ENCODE measurements at places on chromosomes 4 and X.

GRCh38 chr4:22416403-22416802 lies 99.5 kb downstream of the ADGRA3 start:
- DNase-seq: no peak

- DNase-seq: no peak
Observed at GRCh38 chrX:108412783-108413182, 25.4 kb downstream of the COL4A6 start.

- no peak for DNase-seq
Observed at GRCh38 chrX:22665818-22666217, 333.9 kb upstream of the DDX53 start.

GRCh38 chr4:153238135-153238919 lies 34.1 kb downstream of the TRIM2 start:
- no peak for DNase-seq

- no peak for DNase-seq
Observed at GRCh38 chr4:23909671-23910070, 19.8 kb upstream of the PPARGC1A start.

DNA sequence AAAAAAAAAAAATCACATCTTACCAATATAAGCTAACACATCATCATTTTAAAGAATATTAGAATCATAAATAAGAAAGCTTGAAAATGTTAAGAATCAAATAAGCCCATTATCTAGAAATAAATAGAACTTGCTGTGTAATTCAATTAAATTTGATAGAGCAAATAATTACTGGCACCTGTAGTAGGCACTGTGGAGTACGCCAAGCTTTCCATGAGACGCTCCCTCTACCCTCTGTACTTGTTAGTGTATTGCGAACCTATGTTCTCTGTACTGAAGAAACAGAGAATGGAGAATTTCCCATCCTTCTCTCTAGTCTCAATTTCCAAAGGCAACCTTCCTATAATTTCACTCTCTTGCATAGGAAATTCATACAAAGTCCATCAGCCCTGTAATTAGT lies 61.7 kb upstream of the HAND2 start:
- DNase-seq: no peak

GRCh38 chrX:2632533-2633504 lies 58.3 kb upstream of the CD99 start:
- no peak for DNase-seq

GRCh38 chr4:165380805-165381204 lies 2.0 kb downstream of the CPE start:
- no peak for DNase-seq

DNA sequence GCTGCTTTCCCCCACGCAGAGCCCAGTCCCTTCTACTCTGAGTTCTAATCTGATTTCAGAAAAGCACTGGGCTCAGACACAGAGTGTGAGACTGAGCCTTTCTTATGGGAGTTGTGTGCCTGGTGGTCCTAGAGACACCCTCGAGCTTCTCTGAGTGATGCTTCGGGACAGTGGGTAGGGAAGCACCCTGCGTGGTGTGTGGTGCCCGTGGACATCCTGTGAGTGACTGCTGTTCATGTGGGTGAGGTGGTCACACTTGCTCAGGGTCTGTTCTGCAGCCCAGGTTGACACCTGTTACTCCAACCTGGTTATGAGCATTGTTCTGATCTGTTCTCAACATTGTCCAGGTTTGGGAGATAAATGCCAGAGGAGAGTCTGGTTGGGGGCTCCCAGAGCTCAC lies 6.1 kb downstream of the GPR78 start:
- no peak for DNase-seq

- DNase-seq: no peak
Observed at GRCh38 chrX:46626566-46626965, 53.0 kb downstream of the CHST7 start.

DNA sequence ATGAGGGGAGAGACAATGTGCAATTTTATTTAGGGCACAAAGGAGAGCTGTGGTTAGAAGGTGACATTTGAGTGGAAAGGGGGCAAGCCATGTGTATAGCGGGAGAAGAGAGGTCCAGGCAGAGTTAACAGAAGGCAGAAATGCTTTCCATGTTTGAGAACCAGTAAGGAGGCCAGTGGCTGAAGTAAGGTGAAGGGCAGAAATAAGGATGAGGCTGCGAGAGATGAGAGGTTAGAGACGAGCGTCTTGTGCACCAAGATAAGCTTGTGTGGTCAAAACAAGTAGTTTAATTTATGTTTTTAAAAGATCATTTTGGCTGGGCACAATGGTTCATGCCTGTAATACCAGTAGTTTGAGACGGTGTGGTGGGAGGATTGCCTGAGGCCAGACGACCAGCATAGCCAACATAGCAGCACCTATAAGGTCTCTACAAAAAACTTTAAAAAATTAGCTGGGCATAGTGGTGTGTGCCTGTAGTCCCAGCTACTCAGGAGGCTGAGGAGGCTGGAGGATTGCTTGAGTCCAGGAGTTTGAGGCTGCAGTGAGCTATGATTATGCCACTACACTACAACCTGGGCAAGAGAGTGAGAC lies 8.5 kb downstream of the HTT start:
- no peak for DNase-seq

DNA sequence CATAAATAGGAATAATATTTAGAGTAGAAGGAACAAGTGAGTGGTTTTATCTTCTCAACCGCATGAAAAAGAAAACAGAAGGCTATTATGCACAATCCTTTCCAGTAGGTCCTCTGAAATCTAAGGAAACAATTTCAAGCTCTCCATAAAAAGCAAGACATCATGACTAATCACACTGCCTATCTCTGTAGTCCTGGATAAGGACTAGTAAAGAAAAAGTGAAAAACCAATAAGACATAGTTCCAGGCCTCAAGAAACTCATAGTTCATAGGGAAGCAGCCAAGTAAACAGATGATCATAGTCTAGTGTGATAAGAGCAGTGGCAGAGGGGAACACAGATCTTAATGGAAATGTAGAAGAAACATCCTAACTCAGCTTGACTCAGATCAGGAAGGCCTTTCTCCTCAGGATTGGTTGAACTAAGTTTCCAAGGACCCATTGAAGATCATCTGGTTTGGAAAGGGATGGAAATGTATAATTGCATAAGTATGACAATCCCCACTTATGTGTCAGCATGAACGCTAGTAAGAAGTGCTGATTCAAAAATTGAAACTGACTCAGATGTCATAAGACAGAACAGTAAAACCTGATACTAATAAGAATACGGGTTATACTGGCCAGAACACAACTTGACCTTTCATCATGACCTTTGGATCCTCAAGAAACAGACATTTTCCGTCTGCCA lies 155.3 kb downstream of the GRIA3 start:
- no peak for DNase-seq

GRCh38 chr4:47643845-47644244 lies 158.8 kb downstream of the ATP10D start:
- DNase-seq: no peak

- DNase-seq: no peak
Observed at GRCh38 chr4:40289366-40290188, 45.6 kb upstream of the CHRNA9 start.

GRCh38 chr4:32462944-32463343 lies 1742.8 kb downstream of the PCDH7 start:
- no peak for DNase-seq

GRCh38 chr4:171067422-171067821 lies 745.8 kb upstream of the GALNTL6 start:
- no peak for DNase-seq

GRCh38 chr4:67448621-67449020 lies 96.7 kb downstream of the CENPC start:
- DNase-seq: no peak

- no peak for DNase-seq
Observed at GRCh38 chr4:26020881-26021280, 106.9 kb downstream of the SMIM20 start.

- no peak for DNase-seq
Observed at GRCh38 chr4:83692028-83692427, 156.1 kb downstream of the GPAT3 start.

- no peak for DNase-seq
Observed at GRCh38 chr4:123555807-123556273, 159.2 kb downstream of the SPRY1 start.

DNA sequence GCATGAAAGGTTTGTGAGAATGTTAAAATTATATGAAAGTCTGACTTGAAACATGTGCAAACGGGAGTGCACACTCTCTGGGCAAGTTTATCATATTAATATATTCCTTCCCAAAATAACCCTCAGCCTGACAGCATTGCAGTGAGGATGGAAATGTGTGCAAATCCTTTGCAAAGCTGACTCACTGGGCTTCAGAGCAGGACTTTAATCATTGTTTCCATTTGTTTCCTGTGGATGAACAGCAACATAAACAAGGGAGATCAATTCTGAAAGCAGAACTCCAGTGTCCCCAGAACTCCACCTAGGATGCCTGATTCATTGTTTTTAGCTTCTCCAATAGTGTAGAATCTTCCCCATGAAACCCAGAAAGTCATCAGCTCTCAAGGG lies 32.9 kb downstream of the SLC2A9 start:
- DNase-seq: no peak

- no peak for DNase-seq
Observed at GRCh38 chrX:22389556-22390179, 117.0 kb downstream of the CBLL2 start.

DNA sequence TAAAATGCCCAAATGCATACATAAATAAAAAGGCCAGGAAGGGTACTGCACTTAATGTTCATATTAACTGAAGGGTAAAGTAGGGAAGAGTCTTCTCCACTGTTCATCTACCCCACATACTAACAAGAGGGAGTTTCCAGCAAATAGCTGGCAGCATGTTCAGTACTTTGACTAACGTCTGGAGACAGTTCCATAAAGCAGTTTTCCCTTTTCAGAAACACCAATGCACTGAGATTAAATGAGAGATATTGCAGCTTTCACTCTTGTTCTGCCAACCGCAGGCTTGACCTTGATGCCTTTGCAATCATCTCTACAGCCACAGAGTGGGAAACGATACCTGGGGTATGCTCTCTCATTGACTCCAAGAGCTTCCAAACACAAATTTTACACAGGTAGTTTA lies 2123.1 kb upstream of the TENM3 start:
- DNase-seq: no peak

GRCh38 chr4:100895556-100896197 lies 377.9 kb upstream of the EMCN start:
- DNase-seq: no peak

DNA sequence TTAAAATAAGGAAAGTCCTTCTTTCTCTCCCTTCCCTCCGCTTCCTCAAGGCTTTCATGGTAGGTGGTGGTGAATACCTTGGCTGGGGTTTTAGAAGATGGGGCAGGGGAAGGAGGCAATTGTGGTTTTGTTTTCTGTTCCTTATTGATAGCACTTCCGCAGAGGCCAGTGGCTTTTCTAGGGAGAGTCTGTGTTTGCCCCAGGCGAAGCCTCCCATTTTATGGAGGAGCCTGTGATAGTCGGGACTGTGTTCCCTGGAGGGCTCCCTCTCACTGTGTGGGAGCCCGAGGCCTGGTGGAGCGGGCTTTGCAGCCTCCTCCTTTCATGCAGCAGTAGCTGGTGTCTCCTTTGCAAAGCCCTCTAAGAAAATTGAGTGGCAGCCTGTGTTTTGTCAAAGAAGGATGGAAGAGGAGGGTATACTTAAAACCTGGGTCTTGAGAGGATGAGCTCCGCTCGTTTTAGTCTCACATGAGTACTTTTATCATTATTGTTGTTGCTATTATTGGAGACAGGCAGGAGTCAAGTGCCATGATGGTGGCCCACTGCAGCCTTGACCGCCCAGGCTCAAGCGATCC lies 29.8 kb upstream of the STOX2 start:
- no peak for DNase-seq

DNA sequence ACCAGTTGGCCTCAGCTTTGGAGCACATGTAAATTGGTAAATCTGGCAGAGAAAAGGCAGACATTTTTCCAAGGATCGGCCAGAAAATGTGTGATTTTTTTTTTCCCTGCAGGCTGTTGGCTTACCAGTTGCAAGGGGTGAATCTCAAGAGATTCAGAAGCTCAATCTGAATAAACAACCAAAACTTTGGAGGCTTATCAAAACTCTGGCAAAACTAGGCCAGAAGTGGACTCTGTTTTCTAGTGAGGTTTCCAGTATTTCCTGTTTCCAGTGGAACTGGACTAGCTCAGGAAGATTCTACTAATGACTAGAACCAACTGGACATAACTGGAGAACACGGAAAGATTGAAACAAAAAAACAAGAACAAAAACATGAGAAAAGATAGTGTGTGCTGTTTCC lies 191.3 kb downstream of the SMIM20 start:
- DNase-seq: no peak

DNA sequence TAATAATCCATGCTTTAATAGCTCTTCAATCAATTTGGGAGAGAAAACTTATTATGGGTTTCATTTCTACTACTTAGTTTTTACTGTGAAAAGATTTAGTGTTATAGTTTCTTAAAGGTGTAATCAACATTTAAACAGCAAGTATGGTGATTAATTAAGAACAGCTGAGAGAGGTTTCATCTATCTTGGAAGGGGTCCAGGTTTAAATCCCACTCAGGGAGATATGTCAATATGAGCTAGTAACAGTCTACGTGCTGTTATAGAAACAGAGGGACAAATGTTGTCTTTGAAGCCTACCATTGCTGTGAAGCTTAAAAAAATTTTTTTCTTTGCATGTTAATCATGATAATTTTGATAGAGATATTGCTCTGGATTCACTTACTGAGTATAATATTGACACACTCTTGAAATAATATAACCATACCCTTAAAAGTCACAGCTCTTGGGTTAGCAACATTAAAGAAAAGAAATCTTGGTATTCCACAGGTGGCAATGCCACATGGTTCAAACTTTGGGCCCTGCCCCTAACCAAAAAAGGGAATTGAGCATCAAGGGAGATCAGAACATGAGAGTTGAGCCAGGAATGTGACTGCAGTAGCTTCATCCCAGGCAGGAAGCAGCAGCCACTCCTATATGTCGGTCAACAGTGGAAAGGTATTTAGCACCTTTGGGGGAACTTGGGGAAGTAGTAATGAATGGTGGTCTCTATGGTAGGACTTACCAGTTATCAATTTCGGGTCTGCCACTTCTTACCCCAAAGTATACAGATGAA lies 107.8 kb downstream of the ANK2 start:
- DNase-seq: no peak

- no peak for DNase-seq
Observed at GRCh38 chrX:38634665-38635064, 73.3 kb downstream of the TSPAN7 start.

GRCh38 chr4:158444621-158445020 lies 77.1 kb upstream of the RXFP1 start:
- no peak for DNase-seq

DNA sequence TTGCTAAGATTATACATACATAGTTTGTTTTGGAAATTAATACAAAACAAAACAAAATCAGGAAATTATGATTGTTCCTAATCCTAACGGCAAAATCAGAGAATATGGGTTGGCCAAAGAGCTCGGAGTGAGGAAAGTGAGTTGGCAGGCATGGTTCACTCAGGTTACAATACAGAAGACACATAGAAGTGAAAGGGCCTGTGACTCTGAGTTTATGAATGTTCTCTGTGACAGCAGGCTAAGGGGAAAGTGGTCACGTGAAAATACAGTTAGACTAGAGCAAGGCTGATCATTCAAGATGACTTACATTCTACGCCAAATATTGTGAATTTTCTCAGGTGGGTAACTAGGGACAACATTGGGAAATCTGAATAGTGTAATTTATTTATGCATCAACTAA lies 1001.3 kb downstream of the CCSER1 start:
- no peak for DNase-seq
